ENCODE measurements at places on chromosomes 16 and 17. TPM values are rescaled to one million over a fixed set of nuclear protein-coding genes. Genes with fewer than 3 reads are reported as not detected.

TP53TG3B gene
- polyA plus RNA-seq = not detected

SLFN13 gene
- polyA plus RNA-seq = 7.4 TPM

CTRB2 gene
- polyA plus RNA-seq = not detected

RCVRN gene
- 0.63 TPM for polyA plus RNA-seq

COPRS gene
- 35.9 TPM for polyA plus RNA-seq

TRPV3 gene
- polyA plus RNA-seq = 15.0 TPM

OR4D1 gene
- polyA plus RNA-seq = 0.01 TPM

SLC47A1 gene
- 1.1 TPM for polyA plus RNA-seq

ITGAL gene
- 3.8 TPM for polyA plus RNA-seq

NLRC3 gene
- 2.5 TPM for polyA plus RNA-seq

SNF8 gene
- polyA plus RNA-seq = 103 TPM

KCNJ18 gene
- not detected for polyA plus RNA-seq

ZNF385C gene
- 1.4 TPM for polyA plus RNA-seq

PRSS36 gene
- 2.0 TPM for polyA plus RNA-seq

FN3K gene
- 244 TPM for polyA plus RNA-seq

TEKT3 gene
- 1.0 TPM for polyA plus RNA-seq

DRC3 gene
- 5.7 TPM for polyA plus RNA-seq

RNF222 gene
- polyA plus RNA-seq = 0.13 TPM

PRAC2 gene
- not detected for polyA plus RNA-seq

TEX14 gene
- 0.33 TPM for polyA plus RNA-seq

MPDU1 gene
- polyA plus RNA-seq = 105 TPM

CRHR1 gene
- polyA plus RNA-seq = 0.24 TPM

SERPINF2 gene
- polyA plus RNA-seq = 14.3 TPM

BCAR1 gene
- polyA plus RNA-seq = 58.6 TPM

NPW gene
- 4.4 TPM for polyA plus RNA-seq

MYADML2 gene
- polyA plus RNA-seq = 0.07 TPM

MAPK7 gene
- 20.4 TPM for polyA plus RNA-seq

TMIGD1 gene
- polyA plus RNA-seq = 43.9 TPM

ANKFN1 gene
- 0.24 TPM for polyA plus RNA-seq
